ENCODE measurements at places on chromosomes 7 and 10.

- no peak for DNase-seq
Measured at GRCh38 chr7:120395526-120396019, 122.6 kb downstream of the KCND2 start.

DNA sequence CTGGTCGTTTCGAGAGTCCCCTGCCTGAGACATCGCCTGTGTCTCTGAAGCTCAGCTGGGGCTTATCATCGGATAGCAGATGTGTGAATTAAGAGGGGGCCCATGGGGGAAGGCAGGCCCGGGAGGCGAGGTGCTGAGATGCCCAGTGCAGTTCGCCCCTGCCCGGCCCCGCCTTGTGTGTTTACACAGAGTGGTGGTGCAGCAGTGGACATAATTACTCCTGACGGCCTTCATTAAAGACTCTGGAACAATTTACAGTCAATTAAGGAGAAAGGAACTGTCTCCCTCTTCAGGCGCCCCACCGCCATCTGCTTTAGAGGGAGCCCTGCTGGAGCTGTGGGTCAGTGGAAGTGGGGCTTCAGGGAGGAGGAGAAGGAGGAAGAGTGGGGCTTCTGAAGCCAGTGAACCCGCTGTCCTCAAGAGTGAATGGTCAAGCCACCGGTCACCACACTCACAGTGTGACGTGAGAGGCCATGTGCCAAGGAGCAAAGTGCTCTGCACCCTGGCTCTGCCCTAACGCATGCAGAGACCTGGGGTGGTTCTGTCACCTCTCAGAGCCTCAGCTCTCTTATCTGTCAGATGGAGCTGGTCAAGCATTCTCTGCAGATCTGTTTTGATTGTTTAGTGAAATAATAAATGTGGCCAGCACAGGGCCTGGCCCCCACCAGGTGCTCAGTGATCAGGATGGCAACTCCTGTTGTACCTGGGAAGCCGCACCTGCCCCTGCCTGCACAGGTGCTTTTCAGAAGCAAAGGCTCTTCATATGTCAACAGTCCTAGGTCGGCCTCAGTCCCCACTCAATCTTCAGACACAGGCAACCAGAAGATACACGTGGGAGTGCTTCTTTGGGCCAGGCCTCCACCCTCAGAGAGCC, 65.6 kb downstream of the CDH23 start:
- peak; percentile 43 for DNase-seq

- DNase-seq, result no peak
Measured at GRCh38 chr10:114195079-114195478, 15.9 kb downstream of the TDRD1 start.

GRCh38 chr10:44715136-44715535, 196.0 kb upstream of the TMEM72 start:
- DNase-seq, result peak; percentile 65

DNA sequence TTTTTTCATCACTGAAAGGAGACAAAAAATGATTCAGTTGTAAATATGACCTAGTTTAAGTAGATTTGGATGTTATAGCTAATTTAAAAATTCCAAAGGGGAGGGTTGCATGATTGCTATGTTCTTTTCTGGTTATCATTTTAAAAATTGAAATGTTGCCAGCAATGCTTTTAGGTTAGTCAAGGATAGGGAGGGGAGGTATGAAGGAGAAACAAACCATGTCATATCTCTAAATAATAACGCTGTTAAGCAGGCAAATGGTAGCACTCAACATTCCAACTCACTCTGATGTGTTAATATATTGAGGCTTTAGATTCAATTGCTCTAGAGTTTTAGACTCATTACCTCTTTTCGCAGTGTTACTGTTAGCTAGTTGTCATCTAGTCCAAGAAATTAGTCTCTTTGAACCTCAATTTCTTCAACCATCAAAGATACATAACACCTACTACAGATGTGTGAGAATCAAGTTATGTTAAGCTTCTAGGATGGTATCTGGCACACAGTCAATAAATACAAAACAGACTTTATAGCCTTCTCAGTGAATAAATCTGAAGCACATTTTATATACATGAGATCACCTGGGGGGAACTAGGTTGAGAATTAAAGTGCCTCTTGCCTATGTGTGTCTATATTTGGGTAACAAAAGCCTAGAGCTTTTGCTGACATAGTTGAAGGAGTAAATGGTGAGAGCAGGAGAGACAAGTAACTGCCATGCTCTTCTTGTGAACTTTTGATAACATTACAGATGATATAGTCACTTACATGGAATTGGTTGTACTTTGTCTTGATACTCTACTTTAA, 124.9 kb downstream of the CSTF2T start:
- no peak for DNase-seq

- DNase-seq, result peak; percentile 60
Measured at GRCh38 chr10:42952349-42952748, 124.5 kb upstream of the RET start.

DNA sequence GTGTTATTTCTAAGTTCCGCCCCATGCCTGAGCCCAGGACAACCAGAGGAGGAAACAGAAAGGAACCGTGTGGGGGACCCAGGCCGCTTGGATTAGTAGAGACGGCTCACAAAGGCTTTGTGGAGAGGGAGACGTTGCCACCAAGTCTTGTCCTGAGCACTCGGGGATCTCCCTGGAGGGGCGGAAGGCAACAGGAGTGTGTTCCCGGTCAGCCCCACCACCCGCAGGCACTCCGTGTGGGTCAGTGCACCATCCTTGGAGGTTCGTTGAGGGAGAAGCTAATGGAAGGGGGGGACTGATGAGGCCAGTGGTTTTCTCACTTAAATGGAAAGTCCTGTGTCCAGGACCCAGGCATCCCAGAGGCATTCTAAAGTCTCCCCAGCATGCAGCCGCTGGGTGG, 26.7 kb upstream of the EN2 start:
- DNase-seq, result no peak

DNA sequence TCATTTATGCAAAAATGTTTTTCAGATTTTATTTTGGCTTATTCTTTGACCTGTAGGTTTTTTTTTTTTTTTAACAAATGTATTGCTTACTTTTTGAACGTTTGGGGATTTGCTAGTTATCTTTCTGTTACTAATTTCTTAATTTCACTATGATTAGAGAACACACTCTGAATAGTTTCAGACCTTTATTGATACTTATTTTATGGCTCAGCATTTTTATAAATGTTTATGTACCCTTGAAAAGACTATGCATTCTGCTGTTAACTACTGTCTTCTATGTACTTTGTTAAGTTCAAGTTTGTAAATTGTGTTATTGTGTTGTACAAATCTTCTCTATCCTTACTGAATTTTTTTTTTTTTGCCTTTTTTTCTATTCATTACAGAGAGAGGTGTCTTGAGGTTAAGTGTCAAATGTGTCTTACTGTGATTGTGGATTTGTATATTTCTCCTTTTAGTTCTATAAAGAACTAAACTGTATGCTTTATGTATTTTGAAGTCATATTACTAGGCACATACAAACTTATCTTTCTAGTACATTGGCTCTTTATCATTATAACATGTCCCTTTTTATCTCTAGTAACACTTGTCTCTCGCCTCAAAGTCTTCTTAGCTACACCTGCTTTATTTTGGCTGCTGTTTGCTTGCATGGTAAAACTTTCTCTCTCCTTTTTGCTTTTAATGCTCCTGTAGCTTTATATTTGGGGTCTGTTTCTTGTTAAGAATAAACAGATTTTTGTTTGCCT, 8.1 kb downstream of the MKLN1 start:
- DNase-seq, result no peak

GRCh38 chr7:33671531-33672262, 233.6 kb upstream of the BMPER start:
- no peak for DNase-seq

- peak; percentile 91 for DNase-seq
Measured at GRCh38 chr10:80530251-80530650, 7.5 kb upstream of the SH2D4B start.

DNA sequence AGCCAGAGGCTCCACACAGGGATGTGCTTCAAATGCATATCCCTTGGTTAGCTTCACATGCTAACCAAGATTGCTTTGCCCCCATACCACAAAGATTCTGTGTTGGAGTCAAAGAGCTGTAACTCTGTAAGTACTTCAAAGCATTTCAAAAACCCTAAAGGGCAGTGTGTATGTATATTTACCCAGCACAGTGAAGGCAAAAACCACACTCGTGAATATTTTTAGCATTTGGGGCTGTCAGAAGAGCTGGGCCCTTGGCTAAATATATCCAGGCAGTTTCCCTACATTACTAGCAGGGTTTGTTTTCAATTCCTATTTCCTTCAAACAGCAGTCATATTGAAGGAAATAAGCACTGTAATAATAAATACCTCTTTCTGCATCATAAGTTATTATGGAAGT, 84.2 kb upstream of the STEAP1B start:
- DNase-seq, result no peak

- no peak for DNase-seq
Measured at GRCh38 chr7:108461840-108462239, 5.6 kb upstream of the NRCAM start.

- DNase-seq, result no peak
Measured at GRCh38 chr10:89001729-89002072, 11.1 kb downstream of the FAS start.

GRCh38 chr7:91358303-91358702, 94.1 kb downstream of the FZD1 start:
- DNase-seq, result no peak

GRCh38 chr10:130516141-130516735, 380.0 kb downstream of the GLRX3 start:
- no peak for DNase-seq

DNA sequence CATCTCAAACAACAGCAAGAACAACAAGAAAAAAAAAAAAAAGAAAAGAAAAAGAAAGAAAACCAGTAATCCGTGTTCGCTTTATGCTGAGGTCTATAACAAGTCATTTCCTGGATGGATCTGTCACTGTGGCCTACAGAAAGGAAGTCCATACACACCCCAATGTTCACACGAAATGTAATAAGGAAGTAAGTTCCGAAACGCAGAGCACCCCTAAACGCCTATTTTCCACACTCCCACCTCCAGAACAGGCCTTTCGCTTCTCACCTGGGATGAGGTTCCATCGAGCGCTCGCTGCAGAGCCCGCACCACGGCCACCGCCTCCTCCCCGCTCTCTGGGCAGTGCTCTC, 735 bp downstream of the ZNF394 start:
- peak; percentile 74 for DNase-seq

DNA sequence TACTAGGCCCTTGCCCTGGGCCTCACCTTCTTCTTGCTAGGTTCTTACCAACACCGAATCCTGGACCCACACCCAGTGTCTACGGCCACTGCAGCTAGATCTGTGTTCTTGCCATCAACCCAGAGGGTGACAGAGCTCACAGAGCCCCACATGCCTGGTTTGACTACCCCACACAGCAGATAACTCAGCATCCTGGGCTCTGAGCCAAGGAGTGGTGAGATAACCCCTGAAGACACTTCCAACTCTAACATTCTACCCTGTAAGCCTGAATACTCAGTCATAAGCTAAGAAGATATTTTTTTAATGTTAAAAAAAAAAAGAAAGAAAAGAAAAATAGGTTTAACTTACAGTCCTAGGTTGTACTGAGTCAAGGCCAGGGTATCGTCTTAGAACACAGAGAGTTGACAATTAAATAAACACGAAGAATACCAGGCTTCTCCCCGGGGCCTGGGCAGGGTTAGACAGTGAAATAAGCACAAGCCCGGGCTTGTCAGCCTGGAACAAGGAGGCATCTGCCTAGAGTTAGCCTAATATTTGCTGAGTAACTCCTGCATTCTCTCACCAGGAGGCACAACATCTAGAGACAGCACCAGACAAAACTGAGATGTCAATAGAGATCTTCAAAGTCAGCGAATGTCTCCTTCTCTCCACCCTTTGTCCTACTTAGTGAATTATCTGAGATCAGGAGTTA, 556.5 kb upstream of the LRRN3 start:
- DNase-seq, result no peak

GRCh38 chr7:151173386-151174245, 6.1 kb upstream of the GBX1 start:
- DNase-seq, result no peak

GRCh38 chr10:93081834-93082233, 8.1 kb downstream of the CYP26A1 start:
- DNase-seq, result peak; percentile 77

DNA sequence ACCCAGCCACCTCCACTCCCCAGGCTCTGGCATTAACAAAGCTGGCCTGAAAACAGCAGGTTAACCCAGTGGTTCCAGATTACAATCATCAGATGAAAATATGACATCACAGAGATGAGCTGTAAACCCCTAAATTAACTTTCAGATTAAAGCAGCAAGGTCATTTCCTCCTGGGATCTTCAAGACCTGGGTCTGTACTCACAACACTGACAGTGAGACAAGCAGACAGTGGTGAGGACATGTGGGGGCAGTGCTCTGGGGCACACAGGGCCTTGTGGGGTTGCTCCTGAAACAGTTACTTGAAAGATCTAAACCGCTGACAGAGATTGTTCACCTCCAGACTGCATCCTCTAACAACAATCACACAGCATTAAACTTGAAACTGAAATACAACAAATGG, 134.1 kb downstream of the ZNF438 start:
- no peak for DNase-seq

GRCh38 chr10:19411119-19411518, 362.5 kb downstream of the MALRD1 start:
- DNase-seq, result no peak

- no peak for DNase-seq
Measured at GRCh38 chr7:35365523-35365922, 111.6 kb upstream of the TBX20 start.
